ENCODE measurements at places on chromosomes 2 and 18. TPM values are rescaled to one million over a fixed set of nuclear protein-coding genes. Genes with fewer than 3 reads are reported as not detected.

TRIM54 gene
- not detected for total RNA-seq

GRCh38 chr18:596288-596881, 403 bp upstream of the CLUL1 start:
- no peaks in the 10 kb centered on the region for H3K36me3 ChIP-seq
- no peaks in the 10 kb centered on the region for H3K4me1 ChIP-seq
- H3K27me3 ChIP-seq: peaks cover 48% of the 10 kb centered on the region
- H3K4me3 ChIP-seq: no peak overlapping the region

DNA sequence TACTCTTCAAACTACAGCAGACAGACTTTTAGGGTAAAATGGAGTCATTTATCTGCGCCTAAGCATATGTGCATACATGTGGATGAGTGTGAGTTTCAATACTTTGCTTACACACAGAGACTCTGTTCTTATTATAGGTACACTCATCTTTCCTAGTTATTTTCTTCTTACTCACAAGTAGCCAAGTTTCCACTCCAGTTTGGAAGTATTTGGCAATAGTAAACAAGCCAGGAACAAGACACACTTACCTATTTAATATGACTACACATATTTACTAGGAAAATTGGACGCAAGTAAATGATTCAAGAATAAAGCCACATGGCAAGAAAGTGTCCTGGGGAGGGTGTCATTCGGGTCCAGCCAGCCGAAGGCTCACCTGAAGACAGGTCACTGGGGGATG, 414.3 kb downstream of the FBXO15 start:
- H3K36me3 ChIP-seq: no peaks in the 10 kb centered on the region
- no peak overlapping the region for H3K4me3 ChIP-seq
- no peaks in the 10 kb centered on the region for H3K4me1 ChIP-seq
- H3K27ac ChIP-seq: no peak overlapping the region
- H3K27me3 ChIP-seq: no peaks in the 10 kb centered on the region

DNA sequence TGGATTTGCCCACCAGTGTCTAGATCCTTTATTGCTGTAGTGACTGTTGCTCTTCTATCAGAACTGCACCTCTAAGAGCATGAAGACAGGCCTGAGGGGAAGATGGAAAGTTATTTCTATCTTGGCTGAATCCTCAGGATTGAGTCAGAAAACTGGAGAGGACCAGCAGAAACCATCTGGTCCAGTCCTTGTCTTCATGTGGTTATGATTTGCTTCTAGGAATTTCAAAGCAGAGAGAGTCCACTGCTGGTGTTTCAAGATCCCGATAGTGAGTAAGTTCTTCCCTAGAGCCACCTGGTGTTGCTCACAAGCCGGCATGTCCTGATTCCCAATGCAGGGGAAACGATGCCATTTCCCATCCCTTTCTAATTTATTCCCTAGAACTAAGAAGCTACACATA, 84.2 kb downstream of the NCKAP5 start:
- no peak overlapping the region for H3K27ac ChIP-seq
- H3K27me3 ChIP-seq: no peaks in the 10 kb centered on the region
- H3K36me3 ChIP-seq: no peaks in the 10 kb centered on the region
- H3K4me3 ChIP-seq: no peak overlapping the region
- H3K4me1 ChIP-seq: no peaks in the 10 kb centered on the region

GPD2 gene
- total RNA-seq: 62.3 TPM

DNA sequence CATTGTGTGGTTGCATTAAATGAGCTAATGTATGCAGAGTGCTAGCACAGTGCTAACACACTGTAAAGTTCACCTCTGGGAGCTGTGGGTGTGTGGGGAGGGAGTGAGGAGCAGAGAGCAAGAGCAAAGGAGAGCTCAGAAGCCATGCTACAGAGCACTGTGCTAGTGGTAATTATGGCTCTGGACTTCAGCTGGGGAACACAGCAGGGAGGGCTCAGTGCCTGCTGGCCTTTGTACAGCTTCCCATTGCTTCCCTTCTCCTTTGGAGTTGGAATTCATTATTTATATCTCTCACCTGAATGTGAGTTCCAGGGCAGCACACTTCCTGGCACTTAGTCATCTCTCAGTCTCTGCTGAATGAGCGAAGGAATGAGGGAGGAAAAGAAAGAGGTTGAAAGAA, 2.5 kb upstream of the PLA2R1 start:
- no peak overlapping the region for H3K27ac ChIP-seq
- no peaks in the 10 kb centered on the region for H3K27me3 ChIP-seq
- no peak overlapping the region for H3K4me3 ChIP-seq
- DNase-seq: no peak
- H3K36me3 ChIP-seq: no peaks in the 10 kb centered on the region

- H3K27ac ChIP-seq: peak overlapping the region; percentile 97
- no peak for DNase-seq
- H3K4me3 ChIP-seq: peak overlapping the region; percentile 53
- H3K27me3 ChIP-seq: no peaks in the 10 kb centered on the region
These were observed 25.9 kb upstream of the LCLAT1 start for GRCh38 chr2:30421026-30421603.

CCDC68 gene
- total RNA-seq: not detected

DNA sequence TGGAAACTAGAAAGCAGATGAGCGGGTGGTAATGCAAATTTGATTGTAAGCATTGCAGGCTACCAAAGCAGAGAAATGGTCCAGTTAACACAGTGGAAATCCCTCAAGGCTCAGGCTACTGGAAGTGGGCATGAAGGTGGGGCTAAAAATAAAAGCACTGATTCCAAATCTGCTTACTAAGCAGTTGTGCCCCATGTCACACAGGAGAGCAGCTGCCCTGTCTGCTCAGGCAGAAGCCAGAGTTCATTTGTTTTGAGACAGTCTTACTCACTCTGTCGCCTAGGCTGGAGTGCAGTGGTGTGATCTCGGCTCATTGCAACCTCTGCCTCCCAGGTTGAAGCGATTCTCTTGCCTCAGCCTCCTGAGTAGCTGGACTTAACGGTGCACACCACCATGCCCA, 42.5 kb upstream of the TSPYL6 start:
- no peaks in the 10 kb centered on the region for H3K36me3 ChIP-seq
- no peak overlapping the region for H3K4me3 ChIP-seq
- no peak for DNase-seq
- H3K27ac ChIP-seq: no peak overlapping the region
- H3K4me1 ChIP-seq: 0 out of 2 replicates have a peak, but pooled peaks cover 8% of the 10 kb centered on the region

CRYGC gene
- not detected for total RNA-seq

- H3K27ac ChIP-seq: peak overlapping the region; percentile 98
- no peak overlapping the region for H3K4me3 ChIP-seq
- no peaks in the 10 kb centered on the region for H3K27me3 ChIP-seq
- no peaks in the 10 kb centered on the region for H3K36me3 ChIP-seq
- peak; percentile 97 for DNase-seq
- peaks cover 75% of the 10 kb centered on the region for H3K4me1 ChIP-seq
These were observed 111.5 kb downstream of the MCFD2 start for GRCh38 chr2:46803911-46804670.

GRCh38 chr18:58113337-58113736, 69.3 kb downstream of the NEDD4L start:
- DNase-seq: no peak
- no peaks in the 10 kb centered on the region for H3K27me3 ChIP-seq
- H3K4me3 ChIP-seq: no peak overlapping the region
- H3K36me3 ChIP-seq: no peaks in the 10 kb centered on the region

GRCh38 chr18:12848405-12848804, 35.6 kb downstream of the PTPN2 start:
- H3K4me3 ChIP-seq: no peak overlapping the region
- no peak overlapping the region for H3K27ac ChIP-seq
- no peak for DNase-seq
- H3K36me3 ChIP-seq: peaks cover 4% of the 10 kb centered on the region
- no peaks in the 10 kb centered on the region for H3K27me3 ChIP-seq

GPR55 gene
- not detected for total RNA-seq

Data from GM23248 (cell line).